Glutamatergic neuron (in vitro differentiated cells): ENCODE measurements at places on chromosomes 2 and 18.

DNA sequence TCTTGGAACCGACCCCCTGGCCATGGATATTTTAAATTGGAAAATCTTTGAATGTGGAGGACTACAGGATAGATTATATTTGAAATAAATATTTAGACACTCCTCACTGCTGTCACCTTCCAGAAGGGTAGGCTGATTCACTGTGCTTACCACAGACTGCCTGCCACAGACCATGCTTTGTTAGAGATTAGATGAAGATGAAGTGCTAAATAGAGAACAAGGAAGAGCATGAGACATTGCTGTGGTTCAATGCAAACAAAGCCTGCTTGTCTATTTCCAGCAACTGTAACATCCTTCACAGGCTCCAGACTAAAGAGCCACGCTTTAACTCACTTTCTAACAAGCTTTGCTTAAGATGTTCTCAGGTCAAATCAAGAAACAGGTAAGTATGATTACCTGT, 81.0 kb upstream of the TMEM17 start:
- no peak overlapping the region for H3K4me3 ChIP-seq
- no peaks in the 10 kb centered on the region for H3K36me3 ChIP-seq
- no peaks in the 10 kb centered on the region for H3K4me1 ChIP-seq
- H3K27ac ChIP-seq: no peak overlapping the region
- no peaks in the 10 kb centered on the region for H3K27me3 ChIP-seq
- no peak for DNase-seq

DNA sequence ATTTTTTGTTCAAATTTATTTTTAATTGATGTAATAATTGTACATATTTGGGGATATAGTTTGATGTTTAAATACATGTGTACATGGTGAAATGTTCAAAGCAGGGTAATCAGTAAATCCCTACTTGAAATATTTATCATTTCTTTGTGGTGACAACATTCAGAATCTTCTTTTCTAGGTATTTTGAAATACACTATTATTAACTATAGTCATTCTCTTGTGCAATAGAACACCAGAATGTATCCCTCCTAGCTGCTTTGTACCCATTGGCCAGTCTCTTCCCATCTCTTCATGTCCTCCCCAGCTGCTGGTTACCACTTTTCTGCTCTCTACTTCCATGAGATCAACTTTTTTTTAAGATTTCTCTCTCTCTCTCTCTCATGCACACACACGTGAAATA, 126.5 kb downstream of the ZNF407 start:
- peaks cover 4% of the 10 kb centered on the region for H3K4me1 ChIP-seq
- H3K36me3 ChIP-seq: no peaks in the 10 kb centered on the region
- DNase-seq: no peak
- peaks cover 2% of the 10 kb centered on the region for H3K27me3 ChIP-seq

- no peak overlapping the region for H3K27ac ChIP-seq
- H3K4me1 ChIP-seq: peaks cover 1% of the 10 kb centered on the region
Observed at GRCh38 chr2:181741756-181742155, 61.4 kb upstream of the NEUROD1 start.

DNA sequence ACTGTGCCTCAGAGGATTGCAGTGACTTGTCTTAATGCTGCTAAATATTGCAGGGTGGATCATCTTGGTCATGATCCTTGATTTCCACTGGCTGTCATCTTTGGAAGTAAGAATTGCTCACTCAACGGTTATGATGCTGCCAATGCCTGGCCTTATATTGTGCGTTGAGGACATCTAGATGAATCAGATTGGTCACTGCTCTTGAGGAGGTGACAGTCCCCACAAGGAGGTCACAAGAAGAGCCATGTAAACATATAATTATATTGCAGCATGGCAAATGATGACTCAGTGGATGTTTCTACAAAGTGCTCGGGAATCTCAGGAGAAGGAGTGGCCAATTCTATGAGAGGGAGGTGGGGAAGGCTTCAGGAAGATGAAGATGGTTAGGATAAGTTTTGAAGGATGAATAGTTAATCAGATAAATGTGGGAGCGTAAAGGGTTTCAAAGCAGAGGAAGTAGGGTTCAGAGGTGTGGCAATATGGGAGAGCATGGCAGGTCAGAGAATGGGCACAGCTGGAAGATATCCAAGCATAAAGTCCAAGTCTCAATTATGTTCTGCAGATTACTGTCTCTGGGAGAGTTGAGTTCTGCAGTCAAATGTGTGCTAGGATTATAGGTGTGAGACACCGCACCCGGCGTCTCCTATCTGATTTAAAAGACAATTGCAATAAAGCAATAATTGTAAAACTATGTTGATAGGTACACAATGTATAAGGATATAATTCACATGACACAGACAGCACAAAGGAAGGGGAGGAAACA, 21.3 kb upstream of the TMEM131 start:
- DNase-seq: no peak
- peaks cover 7% of the 10 kb centered on the region for H3K36me3 ChIP-seq
- peaks cover 6% of the 10 kb centered on the region for H3K27me3 ChIP-seq

- no peak overlapping the region for H3K27ac ChIP-seq
- no peak overlapping the region for H3K4me3 ChIP-seq
- H3K36me3 ChIP-seq: no peaks in the 10 kb centered on the region
- no peak for DNase-seq
Observed at GRCh38 chr18:80187956-80188642, 59.2 kb downstream of the PARD6G start.

DNA sequence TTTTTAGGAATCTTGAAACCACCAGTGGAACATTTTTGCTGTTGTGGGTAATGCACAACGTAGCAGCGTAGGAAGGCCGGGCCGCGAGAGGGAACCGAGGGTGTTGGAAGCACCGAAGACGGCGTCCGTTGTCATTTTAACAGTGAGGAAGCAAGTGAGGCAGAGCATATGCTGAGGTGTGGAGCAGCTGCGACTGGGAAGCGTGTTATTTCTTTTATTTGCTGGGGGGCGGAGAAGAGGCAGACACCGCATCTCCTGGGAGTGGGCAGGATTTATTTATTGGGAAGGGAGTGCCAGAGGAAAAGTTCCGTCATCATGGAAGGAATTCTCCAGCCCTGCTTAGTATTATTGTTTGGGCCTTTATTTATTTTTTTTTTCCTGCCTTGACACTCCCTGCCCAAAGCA, 232.8 kb downstream of the KLHL29 start:
- no peak for DNase-seq
- no peaks in the 10 kb centered on the region for H3K36me3 ChIP-seq
- peaks cover 66% of the 10 kb centered on the region for H3K4me1 ChIP-seq
- peak overlapping the region; percentile 72 for H3K27ac ChIP-seq
- peaks cover 15% of the 10 kb centered on the region for H3K27me3 ChIP-seq

- no peaks in the 10 kb centered on the region for H3K4me1 ChIP-seq
- no peak overlapping the region for H3K4me3 ChIP-seq
- H3K27ac ChIP-seq: no peak overlapping the region
- no peaks in the 10 kb centered on the region for H3K36me3 ChIP-seq
- no peak for DNase-seq
Observed at GRCh38 chr2:111208639-111209038, 87.9 kb downstream of the BCL2L11 start.

GRCh38 chr2:201558665-201559064, 84.6 kb downstream of the TMEM237 start:
- no peak overlapping the region for H3K27ac ChIP-seq
- no peaks in the 10 kb centered on the region for H3K36me3 ChIP-seq
- DNase-seq: no peak
- no peaks in the 10 kb centered on the region for H3K4me1 ChIP-seq
- H3K4me3 ChIP-seq: no peak overlapping the region

GRCh38 chr2:46876741-46877384, 38.7 kb downstream of the MCFD2 start:
- no peak overlapping the region for H3K4me3 ChIP-seq
- peaks cover 21% of the 10 kb centered on the region for H3K4me1 ChIP-seq
- H3K27ac ChIP-seq: no peak overlapping the region
- peak; percentile 36 for DNase-seq
- no peaks in the 10 kb centered on the region for H3K27me3 ChIP-seq

DNA sequence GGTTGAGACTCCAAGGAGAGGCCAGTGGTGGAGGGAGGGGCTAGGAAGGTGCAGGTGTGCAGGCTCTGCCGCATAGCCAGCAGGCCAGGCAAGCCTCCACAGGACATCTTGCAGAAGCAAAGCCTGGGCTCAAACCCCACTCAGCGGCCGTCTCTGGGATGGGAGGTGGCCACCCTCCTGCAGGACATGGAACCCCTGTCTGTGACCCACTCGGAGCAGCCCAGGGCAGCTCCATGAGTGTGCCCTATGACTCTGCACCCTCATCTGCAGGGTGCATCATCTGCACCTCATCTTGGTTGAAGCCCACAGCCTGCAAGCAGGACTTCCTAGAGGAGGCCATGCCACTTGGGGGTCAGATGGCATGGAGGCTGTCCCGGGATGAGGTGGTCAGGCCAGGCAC, 46.3 kb downstream of the GPC1 start:
- peaks cover 6% of the 10 kb centered on the region for H3K27me3 ChIP-seq
- H3K27ac ChIP-seq: no peak overlapping the region

DNA sequence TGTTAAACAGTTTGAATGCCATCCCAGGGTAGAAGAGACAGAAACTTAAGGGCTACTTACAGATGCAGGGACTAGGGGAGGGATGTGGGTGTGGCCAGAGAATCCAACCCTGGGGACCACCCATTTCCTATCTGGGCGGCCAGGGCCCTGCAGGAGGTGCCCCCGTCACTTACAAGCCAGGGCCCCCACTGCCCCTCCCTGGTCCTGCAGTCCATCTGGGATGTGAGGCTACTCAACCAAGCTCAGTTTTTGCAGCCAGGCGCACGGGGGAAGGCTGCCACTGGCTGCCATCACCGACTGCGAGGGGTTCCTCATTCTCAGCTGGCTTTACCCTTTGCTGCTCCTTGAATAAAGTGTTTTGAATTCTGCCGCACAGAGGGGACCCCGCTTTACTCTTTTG, 42.1 kb downstream of the RRM2 start:
- peaks cover 15% of the 10 kb centered on the region for H3K27me3 ChIP-seq
- H3K4me1 ChIP-seq: peaks cover 26% of the 10 kb centered on the region
- no peak for DNase-seq
- no peak overlapping the region for H3K4me3 ChIP-seq
- no peaks in the 10 kb centered on the region for H3K36me3 ChIP-seq

DNA sequence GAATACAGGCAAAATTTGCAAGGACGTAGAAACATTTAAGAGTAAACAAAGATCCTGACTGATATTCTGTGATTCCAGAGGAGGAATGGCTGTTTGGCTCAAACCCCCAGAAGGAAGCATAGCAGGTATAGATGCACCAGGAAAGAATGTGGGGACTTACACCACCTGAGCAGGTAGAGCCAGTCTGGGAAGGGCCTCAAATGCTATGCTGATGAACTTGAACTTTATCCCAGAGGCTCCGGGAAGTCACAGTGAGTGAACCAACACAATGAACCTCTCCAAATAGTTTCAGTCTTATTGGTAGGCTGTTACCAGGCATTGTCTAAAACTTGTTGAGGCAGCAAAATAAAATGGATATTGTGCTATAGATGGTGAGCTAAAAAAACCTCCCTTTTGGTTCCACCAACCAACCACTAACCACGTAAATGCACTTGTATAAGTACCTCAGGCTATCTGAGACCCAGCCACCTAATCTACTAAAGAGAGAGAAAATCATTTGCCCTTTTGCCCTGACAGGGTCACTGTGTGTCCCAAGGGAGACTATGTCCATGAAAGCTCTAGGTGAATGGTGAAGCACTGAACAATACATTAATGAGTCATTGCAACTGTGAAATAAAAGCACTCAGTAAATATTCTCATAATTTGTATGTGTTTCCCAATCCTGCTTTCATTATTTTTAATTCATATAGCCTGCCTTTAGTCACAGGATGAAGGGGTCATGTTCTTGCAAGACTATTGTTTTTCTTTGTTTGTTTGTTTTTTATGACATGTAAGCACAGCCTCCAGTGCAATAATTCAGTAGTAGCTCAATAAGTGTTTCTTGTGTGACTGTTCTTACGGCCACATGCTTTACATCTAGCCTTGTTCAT, 911.6 kb downstream of the EPHA4 start:
- H3K27ac ChIP-seq: no peak overlapping the region
- H3K36me3 ChIP-seq: no peaks in the 10 kb centered on the region
- H3K27me3 ChIP-seq: no peaks in the 10 kb centered on the region

DNA sequence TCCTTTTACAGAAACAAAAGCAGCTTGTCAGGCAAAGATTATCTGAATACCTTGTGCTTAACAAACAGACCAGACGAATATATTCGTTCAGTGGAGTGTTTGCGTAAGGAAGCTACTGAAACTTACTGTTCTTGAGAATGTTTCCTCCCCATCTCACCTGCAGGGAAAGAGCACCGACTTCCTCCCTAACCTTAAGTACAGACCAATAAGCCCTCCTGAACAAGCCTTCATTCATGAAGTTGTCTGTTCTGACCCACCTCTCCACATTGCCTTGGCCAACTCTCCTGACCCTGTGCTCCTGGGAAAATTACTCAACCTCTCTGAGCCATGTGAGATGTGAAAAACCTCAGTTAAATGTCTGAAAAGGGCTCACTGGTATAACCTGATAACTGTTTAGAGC, 35.2 kb downstream of the STK39 start:
- H3K4me1 ChIP-seq: no peaks in the 10 kb centered on the region
- no peak overlapping the region for H3K4me3 ChIP-seq
- DNase-seq: no peak
- no peaks in the 10 kb centered on the region for H3K27me3 ChIP-seq
- no peak overlapping the region for H3K27ac ChIP-seq

GRCh38 chr2:113676623-113677266, 49.7 kb downstream of the RABL2A start:
- H3K4me1 ChIP-seq: peaks cover 30% of the 10 kb centered on the region
- no peak overlapping the region for H3K27ac ChIP-seq
- DNase-seq: no peak
- no peak overlapping the region for H3K4me3 ChIP-seq
- H3K27me3 ChIP-seq: peaks cover 9% of the 10 kb centered on the region

GRCh38 chr2:153940511-153940910, 68.8 kb downstream of the GALNT13 start:
- H3K36me3 ChIP-seq: no peaks in the 10 kb centered on the region
- H3K27ac ChIP-seq: no peak overlapping the region
- no peak for DNase-seq
- H3K4me1 ChIP-seq: peaks cover 2% of the 10 kb centered on the region

DNA sequence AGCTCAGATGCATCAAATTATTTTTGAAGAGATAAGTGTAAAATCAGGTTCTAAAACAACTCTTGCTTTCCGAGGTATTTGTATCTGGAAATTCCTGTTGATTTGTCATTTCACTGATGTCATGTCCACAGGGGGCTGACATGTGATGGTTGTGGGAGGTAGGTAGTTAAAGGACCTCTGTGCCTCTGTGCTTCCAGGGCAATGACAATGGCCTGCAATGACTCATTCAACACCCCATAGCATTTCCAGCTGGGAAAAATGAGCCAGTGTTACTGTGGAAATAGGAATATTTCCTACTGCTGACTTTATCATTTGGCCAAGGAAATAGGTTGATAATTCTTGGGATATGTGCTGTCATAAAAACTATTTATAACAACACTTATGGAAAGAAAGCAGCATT, 86.2 kb upstream of the CCDC195 start:
- peaks cover 2% of the 10 kb centered on the region for H3K4me1 ChIP-seq
- no peaks in the 10 kb centered on the region for H3K27me3 ChIP-seq
- no peak overlapping the region for H3K27ac ChIP-seq
- no peak overlapping the region for H3K4me3 ChIP-seq
- no peaks in the 10 kb centered on the region for H3K36me3 ChIP-seq
- no peak for DNase-seq
